Hematopoietic multipotent progenitor cell treated with erythropoietin and hydrocortisone succinate and interleukin-3 and kit ligand, for 15 days (in vitro differentiated cells): ENCODE measurements at places on chromosomes 11 and 22.

DNA sequence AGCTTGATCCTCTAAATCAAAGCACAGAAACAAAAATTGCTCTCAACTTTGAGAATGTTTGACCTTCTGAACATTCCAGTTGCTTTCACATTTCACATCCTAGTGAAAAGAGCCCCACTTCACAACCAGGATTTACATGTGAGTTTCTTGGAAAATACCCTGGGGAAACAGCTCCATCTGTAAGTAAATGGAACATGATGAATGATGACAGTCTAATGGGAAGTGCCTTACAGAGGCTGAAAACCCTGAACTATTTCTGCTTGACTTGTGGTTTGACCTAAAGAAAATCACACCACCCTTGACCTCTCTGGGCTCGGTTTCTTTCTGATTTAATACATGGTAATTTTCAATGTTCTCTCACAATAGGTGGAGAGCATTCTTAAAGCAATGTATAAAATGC, 499.4 kb upstream of the API5 start:
- no peak for DNase-seq

DNA sequence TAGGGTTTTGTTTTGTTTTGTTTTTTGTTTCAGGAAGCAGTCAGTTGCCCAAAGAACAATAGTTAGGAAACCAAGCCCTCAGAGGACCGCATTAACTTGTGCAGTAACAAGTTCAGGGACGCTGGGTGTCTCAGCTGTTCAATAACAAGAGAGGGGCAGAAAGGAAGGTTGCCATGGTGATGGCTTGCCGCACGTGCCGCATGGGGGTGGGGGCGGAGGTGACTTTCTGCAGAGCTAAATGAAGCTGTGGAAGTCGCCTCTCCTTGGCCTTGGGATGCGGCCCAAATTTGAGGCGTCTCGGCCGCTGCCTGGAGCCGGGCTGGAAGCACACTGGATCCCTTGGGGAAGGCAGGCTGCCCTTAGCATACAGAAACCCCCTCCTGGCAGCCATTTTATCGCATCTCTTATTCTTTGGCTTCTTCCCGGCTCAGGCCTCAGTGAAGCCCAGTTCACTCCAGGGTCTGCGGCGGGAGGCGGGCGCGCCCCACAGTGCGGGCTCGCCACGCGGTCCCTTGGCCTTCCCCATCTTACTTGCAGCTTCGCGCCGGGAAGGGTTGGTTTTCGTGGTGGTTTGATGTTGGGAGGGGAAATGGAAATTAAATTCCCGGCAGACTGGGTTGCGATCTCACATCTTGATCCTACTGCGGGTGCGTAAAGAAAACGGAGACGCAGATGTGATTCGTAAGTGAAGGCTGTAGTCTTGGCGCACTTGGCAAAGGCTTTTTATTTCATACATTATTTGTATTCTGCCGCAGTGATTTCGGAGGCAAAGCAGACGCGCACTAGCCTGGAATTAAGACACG, 94.3 kb downstream of the SLC17A6 start:
- no peak for DNase-seq

GRCh38 chr11:72635933-72636332, 38.3 kb downstream of the PDE2A start:
- DNase-seq, result no peak

GRCh38 chr11:87493516-87493915, 455.8 kb downstream of the TMEM135 start:
- no peak for DNase-seq

GRCh38 chr11:2301631-2302305, at the start of the genes C11orf21 and TSPAN32:
Gene C11orf21, minus strand, starts transcription at chr11:2301918. Its CDS starts 110 bp downstream, at chr11:2301808.
Gene TSPAN32, plus strand, starts transcription at chr11:2302013. Its CDS starts 137 bp downstream, at chr11:2302150.
- DNase-seq, result peak; percentile 50

DNA sequence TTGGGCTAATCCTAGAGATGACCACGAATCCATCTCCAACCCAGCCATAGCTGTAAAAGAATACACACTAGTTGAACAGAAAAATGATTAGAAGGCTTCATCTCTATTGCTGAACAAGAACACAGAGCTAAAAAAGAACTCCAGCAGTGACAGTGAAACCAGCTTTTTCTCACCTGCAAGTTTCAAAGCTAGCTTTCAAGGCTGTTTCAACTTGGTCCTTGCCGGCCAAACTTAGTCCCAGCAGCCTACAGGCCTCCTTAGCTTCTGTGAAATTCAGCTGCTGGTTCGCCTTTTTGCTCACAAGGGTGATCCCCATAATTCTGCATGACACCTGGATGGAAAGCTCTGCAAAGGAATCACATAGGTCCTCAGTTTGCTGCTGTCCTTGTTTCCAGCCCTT, 4.4 kb downstream of the LYVE1 start:
- no peak for DNase-seq

DNA sequence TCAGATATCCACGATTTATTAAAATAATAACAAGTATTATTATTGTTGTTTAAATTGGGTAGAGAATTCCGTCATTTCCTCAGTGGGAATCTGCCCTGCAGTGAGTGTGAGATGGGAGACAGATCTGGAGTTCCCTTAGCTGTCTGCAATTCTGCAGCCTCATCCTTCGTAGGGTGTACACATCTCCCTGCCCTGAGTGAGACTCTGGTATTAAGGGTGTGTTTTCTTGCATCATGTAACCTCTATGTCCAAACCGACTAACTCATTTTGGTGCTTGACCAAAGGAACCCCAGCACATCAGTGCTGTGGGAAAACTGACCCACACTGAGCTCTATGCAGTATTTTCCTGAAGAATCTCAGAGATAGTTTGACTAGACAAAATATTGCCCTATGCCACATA, 157.6 kb downstream of the LDLRAD3 start:
- peak; percentile 39 for DNase-seq

GRCh38 chr11:2462543-2462985, 17.8 kb downstream of the KCNQ1 start:
- no peak for DNase-seq

GRCh38 chr11:121538054-121538453, 85.3 kb upstream of the SORL1-AS1 start:
- no peak for DNase-seq

DNA sequence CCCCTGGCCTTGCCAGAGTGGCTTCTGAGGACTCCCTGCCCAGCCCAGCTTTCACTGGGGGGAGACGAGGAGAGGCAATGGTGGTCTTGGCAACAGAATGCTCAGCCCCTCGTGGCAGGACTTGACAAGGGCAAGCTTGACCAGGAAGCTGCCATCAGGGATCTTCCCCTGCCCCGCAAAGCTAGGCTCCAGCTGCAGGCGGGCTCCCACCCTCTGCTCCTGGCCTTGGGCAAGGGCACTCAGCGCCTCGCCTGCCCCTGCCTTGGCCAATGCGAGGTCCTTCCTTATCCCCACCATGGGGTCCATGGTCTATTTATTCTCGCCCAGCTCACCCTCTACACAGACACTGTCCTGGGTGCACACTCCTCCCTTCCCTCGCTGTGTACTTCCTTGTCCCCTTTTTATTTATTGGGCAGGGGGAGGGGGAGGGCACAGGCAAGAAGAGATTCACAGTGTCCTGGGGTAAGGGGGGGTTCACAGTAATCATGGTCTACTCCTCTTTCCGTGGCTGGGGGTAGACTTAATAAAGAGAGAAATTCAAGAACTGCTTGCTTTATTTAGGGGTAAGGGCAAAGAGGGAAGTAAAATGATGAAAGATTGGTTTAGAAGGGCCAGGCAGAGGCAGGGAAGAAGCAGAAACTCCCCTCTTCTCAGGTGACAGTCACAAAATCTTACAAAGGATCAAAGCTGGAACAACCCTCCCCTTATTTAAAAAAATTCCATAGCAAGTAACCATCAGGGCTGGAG, 1.6 kb downstream of the GPHA2 start:
- DNase-seq, result no peak

- no peak for DNase-seq
Observed at GRCh38 chr11:111307472-111308108, 9.2 kb downstream of the POU2AF3 start.

- no peak for DNase-seq
Observed at GRCh38 chr11:22339611-22340010, 1.4 kb downstream of the SLC17A6 start.

DNA sequence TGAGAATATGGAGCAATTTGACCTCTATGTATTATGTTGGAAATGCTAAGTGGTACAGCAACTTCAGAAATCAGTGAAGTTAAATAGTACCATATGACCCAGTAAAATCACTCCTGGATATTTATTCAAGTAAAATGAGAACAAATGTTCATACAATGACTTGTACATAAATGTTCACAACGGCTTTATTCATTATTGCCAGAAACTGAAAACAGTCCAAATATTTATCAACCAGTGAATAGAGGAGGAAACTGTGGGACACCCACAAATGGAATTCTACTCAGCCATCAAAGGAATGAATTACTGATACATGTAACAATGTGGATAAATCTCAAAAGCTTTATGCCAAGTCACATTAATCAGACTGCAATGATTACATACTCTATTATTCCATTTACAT, 416.3 kb downstream of the AASDHPPT start:
- DNase-seq, result no peak

GRCh38 chr11:1852271-1852876, 510 bp upstream of the LSP1 start:
- no peak for DNase-seq

DNA sequence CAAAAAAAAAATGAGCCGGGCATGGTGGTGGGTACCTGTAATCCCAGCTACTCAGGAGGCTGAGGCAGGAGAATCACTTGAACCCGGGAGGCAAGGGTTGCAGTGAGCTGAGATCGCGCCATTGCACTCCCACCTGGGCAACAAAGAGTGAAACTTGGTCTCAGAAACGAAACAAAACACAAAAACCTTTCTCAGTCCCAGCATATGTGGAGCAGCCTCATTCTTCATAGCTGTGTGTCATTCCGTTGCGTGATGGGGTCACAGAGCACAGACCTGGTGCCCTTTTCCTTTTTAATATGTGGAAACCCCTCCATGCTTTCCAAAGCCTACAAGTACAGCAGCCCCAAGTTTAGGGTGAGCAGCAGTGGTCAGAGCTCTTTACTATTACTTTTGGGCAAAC, 13.7 kb downstream of the PEX26 start:
- no peak for DNase-seq

DNA sequence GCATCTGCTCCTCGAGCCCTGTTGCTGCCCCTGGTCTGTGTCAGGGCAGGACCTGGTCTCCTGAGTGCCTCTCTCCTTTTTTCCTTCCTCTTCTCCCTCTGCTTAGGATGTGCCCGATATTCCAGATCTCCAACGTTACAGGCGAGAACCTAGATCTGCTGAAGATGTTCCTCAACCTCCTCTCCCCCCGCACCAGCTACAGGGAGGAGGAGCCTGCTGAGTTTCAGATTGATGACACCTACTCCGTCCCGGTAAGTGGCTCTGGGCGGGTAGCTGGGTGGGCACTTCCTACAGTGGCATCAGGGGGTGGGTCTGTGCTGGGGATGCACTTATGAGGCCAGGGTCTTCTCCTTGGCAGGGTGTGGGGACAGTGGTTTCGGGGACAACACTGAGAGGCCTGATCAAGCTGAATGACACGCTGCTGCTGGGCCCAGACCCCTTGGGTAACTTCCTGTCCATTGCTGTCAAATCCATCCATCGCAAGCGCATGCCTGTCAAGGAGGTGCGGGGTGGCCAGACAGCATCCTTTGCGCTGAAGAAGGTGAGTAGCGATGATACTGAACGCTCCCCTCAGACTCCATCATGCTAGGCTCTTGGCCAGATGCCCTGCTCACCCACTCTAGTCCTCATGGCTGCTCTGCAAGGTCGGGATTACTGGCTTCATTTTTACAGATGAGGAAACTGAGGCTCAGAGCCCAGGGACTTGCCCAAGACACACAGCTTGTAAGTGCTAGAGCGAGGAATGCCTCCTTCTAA, 20.3 kb downstream of the GTPBP1 start:
- no peak for DNase-seq

- DNase-seq, result no peak
Observed at GRCh38 chr11:44221992-44222391, 87.9 kb downstream of the ALX4 start.

DNA sequence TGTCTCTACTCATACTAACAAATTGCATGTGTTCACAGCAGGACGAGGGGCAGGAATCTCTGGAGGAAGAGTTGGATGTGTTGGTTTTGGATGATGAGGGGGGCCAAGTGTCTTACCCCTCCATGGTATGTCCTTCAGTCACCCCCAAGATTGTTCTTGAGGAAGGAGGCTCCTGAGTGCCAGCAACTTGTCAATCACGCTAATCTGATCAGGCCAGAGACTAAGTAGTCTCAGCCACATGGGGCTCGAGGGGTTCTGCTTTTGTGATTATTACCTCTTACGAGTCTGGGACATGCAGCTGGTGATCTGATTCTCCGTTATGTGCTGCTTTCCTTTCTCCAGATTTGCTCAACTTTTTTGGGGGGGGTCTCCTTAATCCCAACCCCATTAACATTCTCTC, 54.3 kb downstream of the CTNND1 start:
- DNase-seq, result no peak

DNA sequence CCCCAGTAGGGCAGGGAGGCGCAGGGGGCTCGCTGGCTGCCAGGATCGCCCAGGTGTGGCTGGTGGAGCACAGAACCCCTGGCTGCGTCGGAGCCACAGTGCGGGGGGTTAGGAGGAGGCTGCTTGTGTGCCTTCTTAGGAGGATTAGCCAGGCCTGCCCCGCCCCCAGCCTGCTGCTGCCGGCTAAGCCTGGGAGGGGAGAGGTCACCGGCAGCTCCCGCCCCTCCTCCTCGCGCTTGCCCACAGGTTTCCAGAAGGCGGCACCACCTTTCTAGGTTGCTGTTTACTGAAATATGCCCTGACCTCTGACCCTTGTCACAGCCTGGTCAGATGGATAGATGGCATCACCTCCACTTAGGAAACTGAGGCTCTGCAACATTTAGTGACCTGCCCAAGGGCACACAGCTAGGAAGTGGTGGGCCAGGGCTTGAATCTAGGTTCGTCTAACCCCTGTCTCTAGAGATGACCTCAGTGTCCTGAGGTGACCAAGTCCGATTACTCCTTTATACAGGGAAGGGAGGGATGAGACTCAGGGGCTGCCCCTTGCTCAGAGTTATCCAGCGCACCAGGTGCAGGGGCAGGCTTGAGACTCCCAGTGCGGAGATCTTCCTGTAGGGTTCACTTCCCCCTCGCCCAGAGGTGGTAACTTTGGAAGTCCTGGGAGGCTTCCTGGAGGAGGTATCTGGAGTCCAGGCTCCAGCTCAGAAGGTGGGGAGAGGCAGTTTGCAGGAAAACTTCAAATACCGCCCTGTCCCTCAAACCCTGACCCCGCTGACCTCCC, 44.0 kb downstream of the MYO7A start:
- DNase-seq, result no peak

- no peak for DNase-seq
Observed at GRCh38 chr11:2974272-2974671, 17.9 kb downstream of the NAP1L4 start.

GRCh38 chr11:132997396-132997795, 534.9 kb downstream of the OPCML start:
- no peak for DNase-seq

DNA sequence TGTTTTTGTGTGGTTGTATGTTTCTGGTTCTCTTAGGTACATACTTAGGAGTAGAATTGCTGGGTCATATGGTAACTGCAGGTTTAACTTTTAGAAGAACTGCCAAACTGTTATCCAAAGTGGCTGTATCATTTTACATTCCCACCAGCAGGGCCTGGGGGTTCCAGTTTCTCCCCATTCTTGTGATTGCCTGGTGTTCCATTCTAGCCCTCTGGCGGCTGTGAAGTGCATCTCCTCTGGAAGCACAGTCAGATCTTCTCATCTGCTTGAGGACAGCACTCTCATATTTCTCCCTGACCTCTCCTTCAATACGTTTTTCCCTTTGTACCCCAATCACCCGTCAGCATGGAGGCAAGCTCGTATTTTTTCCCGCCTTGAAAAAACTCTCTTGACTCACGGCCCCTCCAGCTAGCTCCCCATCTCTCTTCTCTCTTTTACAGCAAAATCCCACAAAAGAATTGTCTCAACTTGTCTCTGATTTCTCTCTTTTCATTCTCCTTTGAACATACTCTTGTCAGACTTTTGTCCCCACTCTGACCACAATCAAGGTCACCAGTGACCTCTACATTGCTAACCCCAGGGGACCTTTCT, 56.8 kb upstream of the THY1 start:
- no peak for DNase-seq
